GM20000 (cell line): ENCODE measurements at places on chromosomes 7 and 10.

DNA sequence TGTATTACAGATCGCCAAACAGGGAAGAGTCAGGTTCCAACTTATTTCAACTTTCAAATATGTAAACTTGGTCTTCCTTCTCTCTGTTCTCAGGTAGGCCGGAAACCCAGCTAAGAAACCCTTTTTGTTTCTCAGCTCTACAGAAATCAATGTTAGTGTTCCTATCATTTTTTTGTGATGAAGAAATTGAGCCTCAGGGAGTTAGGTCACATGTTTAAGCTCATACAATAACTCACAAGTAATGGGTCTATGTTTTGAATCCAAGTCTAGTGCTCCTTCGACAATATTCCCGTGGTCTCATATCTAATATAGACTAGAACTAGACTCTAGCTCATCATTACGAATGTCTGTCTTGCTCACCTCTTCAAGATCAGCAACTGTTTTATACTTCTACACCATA, 22.3 kb downstream of the DENND2A start:
- no peak for DNase-seq

GRCh38 chr10:87935290-87936141, 72.1 kb downstream of the PTEN start:
- DNase-seq, result no peak

DNA sequence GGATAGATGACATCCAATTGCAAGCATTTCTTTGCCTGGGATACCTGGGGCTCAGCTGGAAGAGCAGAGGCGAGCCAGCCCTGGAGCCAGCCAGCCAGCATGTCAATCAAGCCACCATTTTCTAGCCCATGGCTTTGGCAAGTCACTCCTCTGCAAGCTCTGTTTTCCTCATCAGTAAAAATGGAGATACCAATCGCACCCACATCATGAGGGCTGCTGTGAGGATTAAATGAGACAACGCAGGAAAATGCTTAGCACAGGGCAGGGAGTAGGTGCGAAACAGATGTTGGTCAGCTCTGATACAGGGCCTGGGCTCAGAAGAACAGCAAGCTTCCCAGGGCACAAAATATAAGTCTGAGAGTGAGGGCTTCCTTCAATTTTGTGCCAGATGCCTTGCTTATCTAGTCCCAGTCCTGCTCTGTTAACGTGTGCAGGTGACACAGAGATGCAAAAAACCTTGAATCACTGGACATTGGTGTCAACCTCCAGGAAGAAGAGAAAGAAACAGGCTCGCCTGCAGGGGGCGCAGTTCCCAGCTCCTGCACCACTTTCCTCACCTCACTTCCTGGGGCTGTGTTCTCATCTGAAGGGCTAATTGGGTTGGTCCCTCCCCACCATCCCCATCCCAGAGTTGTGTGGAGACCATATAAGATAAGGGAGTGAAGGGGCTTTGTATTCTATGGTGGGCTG, 72.8 kb upstream of the CACUL1 start:
- no peak for DNase-seq

DNA sequence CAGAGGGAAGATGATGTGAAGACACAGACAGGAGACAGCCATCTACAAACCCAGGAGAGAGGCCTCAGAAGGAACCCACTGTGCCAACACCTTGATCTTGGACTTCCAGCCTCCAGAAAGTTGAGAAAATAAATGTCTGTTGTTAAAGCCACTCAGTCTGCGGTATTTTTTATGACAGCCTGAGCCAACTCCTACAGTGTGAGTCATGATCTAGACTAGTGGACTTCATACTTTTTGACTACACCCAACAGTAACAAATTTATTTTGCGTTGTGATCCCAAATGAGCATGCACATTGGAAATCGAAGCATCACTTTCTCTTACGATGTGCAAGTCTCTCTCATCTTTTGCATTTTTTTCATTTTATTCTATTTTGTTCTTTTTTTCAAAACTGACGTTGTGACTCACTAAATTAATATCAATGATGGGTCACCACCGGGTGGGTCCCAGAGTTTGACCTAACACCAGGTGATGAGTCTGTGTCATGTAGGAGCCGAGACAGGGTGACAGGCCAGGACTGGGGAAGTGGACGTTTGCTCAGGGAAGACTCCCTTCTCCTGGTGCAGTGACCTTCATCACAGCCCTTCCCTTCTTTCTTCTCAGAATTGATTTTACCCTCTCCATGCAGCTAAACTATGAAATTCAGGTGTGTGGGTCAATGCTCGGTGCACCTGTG, 28.9 kb downstream of the PHYH start:
- no peak for DNase-seq

- no peak for DNase-seq
Observed at GRCh38 chr7:154960063-154960790, 42.7 kb downstream of the PAXIP1 start.

DNA sequence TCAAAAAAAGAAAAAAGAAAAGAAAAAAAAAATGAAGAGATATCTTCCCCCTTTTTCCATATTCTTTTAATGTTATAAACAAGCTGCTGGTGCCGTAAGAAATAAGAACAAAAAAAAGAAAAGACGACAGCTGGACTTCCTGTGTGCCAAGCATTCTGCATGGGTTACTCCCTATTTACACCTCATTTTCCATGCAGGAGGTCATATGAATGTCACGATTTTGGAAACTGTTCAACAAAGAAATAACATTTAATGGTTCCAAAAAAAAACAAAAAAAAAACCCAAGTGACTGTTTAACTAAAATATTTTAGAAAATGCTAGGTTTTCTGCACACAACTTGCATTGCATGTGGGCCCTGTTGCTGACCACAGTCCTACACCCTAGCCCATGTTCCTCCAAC, 159.3 kb downstream of the TNS3 start:
- no peak for DNase-seq

DNA sequence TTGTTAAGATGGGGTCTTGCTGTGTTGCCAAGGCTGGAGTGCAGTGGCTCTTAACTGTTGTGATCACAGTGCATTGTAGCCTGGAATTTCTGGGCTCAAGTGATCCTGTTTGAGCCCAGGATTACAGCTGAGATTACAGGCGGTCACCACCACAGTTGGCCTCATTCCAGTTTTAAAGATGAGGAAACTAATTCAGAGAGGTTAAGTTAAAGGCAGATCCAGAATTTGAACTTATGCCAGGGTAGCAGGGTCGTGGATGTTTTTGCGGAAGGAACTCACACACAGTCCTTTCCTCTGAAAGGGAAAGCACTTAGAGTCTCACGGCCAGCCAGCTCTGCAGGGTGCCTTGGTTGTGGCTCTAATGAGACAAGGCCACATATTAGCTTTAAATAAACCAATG, 84.7 kb downstream of the MMRN2 start:
- DNase-seq, result no peak

- DNase-seq, result no peak
Observed at GRCh38 chr7:101681170-101682007, 52.3 kb upstream of the MYL10 start.

GRCh38 chr7:98662289-98662688, 45.2 kb downstream of the NPTX2 start:
- DNase-seq, result no peak
